ENCODE measurements at places on chromosomes 3 and 15.

- no peak for DNase-seq
Observed at GRCh38 chr3:53670721-53671120, 175.5 kb downstream of the CHDH start.

- DNase-seq, result no peak
Observed at GRCh38 chr3:11826628-11827265, 19.9 kb downstream of the TAMM41 start.

- DNase-seq, result no peak
Observed at GRCh38 chr15:89630260-89630659, 25.0 kb downstream of the KIF7 start.

DNA sequence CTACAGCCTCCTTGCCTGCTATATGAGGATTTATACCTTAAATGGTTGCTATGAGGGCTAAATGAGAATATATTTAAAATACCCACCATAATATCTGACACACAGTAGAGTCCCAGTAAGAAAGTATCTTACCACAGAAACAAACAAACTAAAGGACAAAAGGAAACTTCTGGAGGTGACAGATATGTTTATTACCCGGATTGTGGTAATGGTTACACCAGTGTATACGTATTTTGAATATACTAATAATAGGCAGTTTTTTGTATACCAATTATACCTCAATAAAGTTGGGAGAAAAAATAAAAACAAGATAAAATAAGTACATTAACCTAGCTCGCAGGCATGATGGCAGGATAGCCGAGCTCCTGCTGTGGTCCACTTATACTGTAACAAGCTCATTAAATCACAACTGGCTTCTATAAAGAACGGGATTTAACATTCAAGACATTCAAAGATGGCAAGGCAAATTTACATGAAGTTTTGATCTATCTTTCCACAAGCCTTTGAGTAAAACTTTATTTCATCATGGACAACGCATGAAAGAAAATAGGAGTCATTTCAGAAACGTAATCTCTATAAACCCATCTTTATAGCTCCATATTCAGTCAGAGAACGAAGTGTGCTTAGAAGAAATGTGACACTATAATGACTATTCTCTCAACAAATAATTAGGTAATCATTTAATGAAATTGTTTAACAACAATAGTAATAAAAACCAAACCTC lies 1.5 kb downstream of the RPN1 start:
- no peak for DNase-seq

- DNase-seq, result no peak
Observed at GRCh38 chr3:49471856-49472495, 1.9 kb downstream of the DAG1 start.

- peak; percentile 5 for DNase-seq
Observed at GRCh38 chr15:57152666-57153539, 223.4 kb upstream of the CGNL1 start.

GRCh38 chr3:111338059-111338698 lies 203.8 kb upstream of the CD96 start:
- peak; percentile 58 for DNase-seq
